ENCODE measurements at places on chromosomes 7 and 10.

- no peak for DNase-seq
These were observed 35.2 kb upstream of the GDF10 start for GRCh38 chr10:47264797-47265281.

- peak; percentile 6 for DNase-seq
These were observed 57.9 kb upstream of the EXOC6 start for GRCh38 chr10:92790440-92790839.

DNA sequence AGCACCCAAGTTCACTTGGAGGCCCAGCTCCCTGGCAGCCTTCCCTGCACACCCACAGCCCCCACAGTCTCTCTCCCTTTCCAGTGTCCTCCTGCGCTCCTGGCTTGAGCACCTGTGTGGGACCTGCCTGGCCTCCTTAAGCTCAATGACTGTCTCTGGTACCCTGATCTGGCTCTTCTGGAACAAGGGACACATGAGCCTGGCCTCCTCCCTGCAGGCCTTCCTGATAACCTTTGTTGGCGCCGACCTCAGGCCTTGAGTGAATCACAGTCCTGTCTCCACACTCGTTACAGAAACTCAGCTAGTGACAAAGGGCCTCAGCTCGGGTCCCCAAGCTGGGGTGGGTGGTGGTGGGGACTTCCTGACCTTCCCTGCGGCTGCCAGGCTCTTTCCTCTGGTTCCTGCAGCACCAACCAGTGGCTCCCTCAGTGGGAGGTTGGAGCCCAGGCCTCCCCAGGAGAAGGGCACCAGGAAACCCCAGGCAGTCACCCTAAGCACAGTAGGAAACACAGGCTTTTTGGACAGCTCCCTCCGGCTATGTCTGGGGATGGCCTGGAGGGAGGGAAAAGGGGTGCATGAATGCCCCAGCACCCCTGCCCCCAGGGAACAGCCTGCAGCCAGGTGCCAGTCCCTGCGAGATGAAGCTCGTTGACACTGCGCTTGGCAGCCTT is 147.3 kb downstream of the SH3PXD2A start:
- DNase-seq = no peak

DNA sequence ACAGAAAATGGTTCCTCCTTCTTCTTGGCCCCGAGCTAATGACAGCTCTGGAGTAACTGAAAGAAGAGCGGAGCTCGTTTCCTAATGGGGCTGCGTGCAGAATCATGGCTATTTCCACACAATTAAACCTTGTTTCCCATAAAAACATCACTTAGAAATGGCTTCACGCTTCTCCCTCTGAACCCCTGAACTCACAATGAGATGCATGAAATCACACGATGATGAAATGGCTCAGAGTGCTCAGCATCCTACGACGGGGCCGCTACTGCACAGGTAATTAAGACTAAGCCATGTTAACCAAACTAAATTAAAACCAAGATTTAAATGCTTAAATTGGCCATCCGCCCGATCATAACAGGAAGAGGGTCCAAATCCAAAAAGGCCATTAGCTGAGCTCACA is 80.0 kb upstream of the DNAAF5 start:
- DNase-seq = no peak

- no peak for DNase-seq
These were observed 268.0 kb upstream of the ZMIZ1 start for GRCh38 chr10:78800535-78801320.

DNA sequence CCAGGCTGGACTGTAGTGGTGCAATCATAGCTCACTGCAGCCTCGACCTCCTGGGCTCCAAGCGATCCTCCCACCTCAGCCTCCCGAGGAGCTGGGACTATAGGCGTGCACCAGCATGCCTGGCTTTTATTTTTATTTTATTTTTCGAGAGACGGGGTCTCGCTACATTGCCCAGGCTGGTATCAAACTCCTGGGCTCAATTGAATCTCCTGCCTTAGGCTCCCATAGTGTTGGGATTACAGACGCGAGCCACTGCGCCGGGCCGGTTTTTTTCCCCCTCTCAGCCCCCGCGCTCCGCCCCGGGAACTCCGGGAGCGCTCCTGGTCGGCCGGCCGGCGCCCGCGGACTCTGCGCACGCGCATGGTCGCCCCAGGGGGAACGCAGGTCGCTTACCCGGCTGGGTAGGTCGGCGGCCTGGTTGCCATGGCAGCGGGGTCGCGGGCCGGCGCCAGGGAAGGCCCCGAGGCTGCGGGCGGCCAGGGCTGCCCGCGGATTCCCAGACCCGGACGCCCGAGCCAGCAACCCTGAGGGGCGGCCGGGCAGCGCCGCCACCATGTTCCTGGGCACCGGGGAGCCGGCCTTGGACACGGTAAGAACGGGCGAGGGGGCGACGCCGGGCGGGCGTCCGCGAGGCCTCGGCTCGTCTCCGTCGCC is at the start of gene IQCE:
TSS of gene IQCE (plus strand) at position 351 of the 654 bp plus-strand sequence. CDS start at position 554, 203 bp downstream.
- DNase-seq = peak; percentile 91

- DNase-seq = peak; percentile 46
These were observed 225.3 kb upstream of the PRSS1 start for GRCh38 chr7:142523821-142524460.

GRCh38 chr7:45692031-45692430 is 117.9 kb downstream of the ADCY1 start:
- no peak for DNase-seq

GRCh38 chr7:2826771-2827170 is 17.3 kb downstream of the GNA12 start:
- DNase-seq = no peak

DNA sequence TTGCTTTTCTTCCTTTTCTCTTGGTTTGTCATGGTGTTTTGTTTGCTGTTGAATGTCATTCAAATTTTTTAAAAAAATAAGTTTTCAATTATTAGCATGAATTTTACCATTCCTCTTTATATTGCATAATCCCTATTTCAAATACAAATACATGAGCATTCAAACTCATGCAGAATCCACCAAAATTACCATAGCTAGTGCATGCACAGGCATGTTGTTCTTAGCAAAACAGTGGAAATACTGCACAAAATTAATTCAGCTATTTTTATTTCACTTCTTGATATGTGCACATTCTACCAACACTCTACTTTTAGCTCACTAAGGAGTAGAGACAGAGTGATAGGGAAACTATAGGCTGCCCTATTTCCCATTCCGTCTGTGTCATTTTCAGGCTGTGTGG is 670.1 kb upstream of the LRRN3 start:
- no peak for DNase-seq

- peak; percentile 39 for DNase-seq
These were observed 948 bp downstream of the TMEM229A start for GRCh38 chr7:124031919-124032318.

DNA sequence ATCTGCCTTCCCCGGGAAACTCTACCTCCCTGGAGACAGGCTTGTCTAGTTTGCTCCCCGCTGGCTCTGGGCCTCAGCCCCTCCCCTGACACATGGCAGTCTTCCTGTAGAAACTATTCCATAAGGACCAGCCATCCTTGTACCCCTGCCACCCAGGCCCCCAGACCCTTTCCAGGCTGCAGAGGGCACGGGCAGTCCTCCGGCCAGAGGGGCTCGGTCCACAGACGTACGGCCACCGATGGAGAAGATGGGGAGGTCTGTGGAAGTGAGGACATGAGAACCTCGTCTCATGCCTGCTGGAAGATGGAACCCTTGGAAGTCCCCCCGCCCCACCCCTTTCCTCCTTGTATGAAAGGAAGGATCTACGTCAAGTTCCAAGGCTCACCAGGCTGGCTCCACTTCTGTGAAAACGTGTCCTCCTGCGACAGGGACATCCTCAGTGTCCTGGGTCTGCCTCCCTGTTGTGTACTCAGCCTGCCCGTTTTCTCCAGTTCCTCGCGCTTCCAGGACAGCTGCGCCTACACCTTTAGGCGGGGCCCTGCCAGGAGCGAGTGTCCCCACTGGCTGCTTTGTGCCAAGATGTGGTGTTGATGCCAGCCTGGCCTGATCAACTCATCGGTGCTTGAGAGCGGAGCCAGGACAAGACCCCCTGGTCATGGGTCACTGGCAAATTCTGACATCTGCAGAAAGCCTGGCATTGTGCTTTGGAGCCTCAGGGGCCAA is 414.9 kb downstream of the GLRX3 start:
- no peak for DNase-seq

DNA sequence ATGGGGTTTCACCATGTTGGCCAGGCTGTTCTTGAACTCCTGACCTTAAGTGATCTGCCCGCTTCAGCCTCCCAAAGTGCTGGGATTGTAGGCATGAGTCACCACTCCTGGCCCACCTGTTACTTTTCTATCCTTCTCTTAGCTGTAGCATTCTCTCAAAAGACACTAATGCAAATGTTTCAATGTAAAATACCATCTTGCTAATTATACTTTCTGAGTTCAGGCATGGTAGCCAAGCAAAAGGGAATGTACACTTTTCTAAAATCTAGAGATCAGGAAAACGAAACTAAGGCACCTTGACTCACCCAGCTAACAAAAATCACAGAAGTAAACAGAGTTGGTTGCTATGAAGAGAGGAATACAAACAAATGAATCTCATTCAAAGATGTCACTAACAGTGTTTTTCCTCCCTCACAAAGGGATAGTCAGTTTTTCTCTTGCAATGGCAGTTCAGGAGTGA is 401.0 kb upstream of the NRP1 start:
- no peak for DNase-seq

GRCh38 chr7:148521271-148521670 is 69.3 kb upstream of the C7orf33 start:
- no peak for DNase-seq

GRCh38 chr10:93006435-93007039 is 54.1 kb upstream of the CYP26C1 start:
- DNase-seq = peak; percentile 19

DNA sequence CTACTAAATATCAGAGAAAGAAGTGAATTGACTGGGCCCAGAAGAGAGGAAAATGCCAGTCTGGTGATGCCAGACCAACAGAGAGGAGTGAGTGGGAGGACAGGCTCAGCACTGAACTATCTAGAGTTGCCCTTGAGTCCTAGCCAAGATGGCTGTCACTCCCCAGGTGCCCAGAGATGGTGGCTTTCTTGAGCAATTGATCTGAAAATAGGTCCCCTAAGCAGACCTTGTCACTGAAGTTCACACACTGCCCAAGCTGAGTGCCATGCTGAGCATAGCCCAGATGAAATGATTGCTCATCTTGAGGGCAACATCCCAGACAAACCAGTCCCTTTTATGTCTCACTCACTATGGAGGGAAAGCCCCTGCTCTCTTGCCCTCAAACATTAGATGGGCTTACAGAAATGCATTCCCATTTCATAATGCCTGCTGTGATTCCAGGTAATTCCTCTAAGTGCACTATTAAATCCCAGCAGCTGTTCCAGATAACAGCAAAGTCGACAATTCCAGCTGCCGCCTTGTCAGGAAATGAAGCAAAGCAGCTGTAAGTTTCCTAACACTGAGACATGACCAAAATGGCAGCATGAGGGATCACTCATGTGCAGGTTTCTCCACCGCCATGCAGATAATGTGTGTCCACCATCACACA is 329.4 kb downstream of the KCNMA1 start:
- DNase-seq = no peak

- DNase-seq = no peak
These were observed 53.0 kb downstream of the HDAC9 start for GRCh38 chr7:18548534-18548933.

GRCh38 chr10:63375859-63376258 is 89.9 kb downstream of the JMJD1C start:
- no peak for DNase-seq

GRCh38 chr7:70710651-70711050 is 421.3 kb upstream of the GALNT17 start:
- no peak for DNase-seq

DNA sequence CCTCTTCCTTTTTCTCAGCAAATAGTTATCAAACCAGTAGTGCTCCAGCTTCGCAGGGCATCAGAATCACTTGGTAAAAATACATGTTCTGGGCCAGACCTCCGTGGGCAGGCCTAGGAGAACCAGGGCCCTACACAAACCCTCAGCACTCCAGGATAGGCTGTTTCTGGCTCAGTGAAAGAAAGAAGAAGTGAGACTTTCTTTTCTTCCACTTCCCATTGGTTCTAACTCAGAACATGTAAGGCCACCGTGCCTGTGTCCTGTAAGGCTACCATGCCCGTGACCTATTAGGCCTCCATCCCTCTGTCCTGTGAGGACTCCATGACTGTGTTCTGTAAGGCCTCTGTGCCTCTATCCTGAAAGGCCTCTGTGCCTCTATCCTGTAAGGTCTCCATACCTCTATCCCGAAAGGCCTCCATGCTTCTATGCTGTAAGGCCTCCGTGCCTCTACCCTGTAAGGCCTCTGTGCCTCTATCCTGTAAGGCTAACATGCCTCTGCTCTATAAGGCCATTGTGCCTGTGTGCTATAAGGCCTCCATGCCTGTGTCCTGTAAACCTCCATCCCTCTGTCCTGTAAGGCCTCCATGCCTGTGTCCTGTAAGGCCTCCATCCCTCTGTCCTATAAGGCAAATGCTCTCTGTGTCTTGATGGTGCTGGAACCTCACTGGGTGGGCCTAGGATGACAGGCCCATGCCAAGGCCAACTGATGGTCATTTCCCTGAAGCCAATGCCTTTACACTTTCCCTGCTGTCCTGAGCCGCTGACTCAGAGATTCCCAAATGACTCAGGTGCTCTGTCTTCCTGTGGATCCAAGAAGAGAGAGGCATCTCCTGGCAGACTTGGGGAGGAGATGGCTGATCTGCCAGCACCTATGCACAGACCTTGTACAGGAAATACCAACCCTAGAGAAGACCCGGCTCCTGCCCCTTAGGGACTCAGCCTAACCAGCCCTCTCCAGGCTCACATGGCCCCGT is 96.6 kb upstream of the CACUL1 start:
- no peak for DNase-seq

DNA sequence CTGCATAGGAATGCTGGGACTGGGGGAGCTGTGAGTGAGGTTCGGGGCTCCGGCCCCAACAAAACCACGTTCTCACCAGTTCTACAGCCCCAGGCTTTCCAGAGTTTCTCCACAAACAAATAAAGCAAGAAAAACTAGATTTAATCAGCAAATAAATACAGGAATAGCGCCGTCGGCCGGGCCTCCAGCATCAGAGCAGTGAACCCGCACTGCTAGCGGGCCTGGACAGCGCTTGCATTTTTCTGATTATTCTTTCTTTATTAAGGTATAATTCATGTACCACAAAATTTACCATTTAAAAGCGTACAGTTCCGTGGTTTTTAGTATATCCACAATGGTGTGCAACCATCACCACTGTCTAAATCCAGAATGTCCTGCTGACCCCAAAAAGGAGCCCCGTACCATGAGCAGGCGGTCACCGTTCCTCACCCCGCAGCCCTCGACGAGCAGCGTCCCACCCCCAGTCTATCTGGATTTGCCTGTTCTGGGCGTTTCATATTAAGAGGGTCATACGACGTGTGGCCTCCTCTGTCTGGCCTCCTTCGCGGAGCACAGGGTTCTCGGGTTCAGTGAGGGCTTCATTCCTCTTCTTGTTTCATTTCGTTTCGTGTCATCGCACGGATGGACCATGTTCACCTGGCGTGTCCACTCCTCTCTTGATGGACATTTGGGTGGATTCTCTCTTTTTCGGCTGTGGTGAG is 35.5 kb upstream of the FOXL3 start:
- DNase-seq = no peak

DNA sequence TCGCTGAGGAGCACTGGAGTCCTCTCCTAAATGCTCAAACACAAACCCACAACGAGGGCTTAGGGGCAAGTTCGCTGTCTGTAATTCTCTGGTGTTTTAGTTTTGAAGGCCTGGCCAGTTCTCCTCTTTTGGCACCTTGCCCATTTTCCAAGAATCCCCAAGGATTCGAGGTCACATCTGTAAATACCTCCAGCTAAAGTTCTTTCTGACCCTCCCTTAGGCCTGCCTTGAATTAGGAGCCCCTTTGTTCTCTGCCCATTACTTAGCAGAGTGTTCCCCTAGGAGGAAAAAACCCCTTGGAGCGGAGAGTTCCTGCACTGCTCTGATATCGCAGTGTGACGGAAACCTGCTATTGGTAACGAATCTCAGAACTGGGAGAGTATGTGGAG is 743 bp upstream of the PYROXD2 start:
- DNase-seq = no peak
